ENCODE measurements at places on chromosomes 7 and 10.
A peak's percentile ranks its signal among the peaks of the same experiment; 100 is the strongest.

- no peak for DNase-seq
These were observed 28.9 kb upstream of the MRPS33 start for GRCh38 chr7:141043616-141044015.

DNA sequence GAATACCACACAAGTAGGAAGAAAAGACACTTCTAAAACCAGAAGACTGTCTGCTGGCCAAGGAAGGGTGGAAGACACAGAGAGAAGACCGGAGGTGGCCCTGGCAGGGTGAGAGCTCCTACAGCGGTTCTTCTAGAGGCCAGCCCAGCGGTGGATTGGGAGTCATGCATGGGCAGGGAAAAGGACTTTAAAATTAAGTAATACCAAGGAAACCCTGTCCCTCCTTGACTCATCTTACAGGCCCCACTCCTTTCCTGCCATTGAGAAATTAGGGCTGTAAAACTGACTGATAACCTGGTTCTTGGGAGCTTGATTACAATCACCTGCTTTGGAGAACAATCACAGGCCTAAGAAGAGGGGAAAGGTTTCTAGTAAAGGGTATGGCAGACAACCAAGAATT is 16.1 kb downstream of the CALML3 start:
- no peak for DNase-seq

GRCh38 chr7:132489776-132490237 is 86.5 kb downstream of the PLXNA4 start:
- DNase-seq = peak; percentile 95

DNA sequence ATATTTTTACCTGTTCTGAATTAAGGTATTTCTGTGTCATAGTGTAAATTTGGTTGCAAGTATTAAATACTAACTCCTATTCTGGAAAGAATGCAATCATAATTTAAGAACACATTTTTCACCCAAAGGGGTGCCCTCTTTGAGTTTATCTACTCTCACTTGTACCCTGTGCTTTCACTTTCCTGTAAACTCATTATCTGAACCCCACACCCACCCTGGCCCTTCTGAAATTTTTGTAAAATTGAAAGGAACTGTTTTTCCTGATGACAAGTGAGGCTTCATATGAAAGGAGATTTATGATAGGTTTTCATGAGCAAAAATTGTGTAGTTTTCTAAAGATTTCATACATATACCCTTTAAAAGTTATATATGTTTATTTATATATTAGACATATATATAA is 134.5 kb downstream of the WNT2 start:
- peak; percentile 75 for DNase-seq

GRCh38 chr7:96329241-96329640 is 7.3 kb upstream of the SLC25A13 start:
- no peak for DNase-seq

DNA sequence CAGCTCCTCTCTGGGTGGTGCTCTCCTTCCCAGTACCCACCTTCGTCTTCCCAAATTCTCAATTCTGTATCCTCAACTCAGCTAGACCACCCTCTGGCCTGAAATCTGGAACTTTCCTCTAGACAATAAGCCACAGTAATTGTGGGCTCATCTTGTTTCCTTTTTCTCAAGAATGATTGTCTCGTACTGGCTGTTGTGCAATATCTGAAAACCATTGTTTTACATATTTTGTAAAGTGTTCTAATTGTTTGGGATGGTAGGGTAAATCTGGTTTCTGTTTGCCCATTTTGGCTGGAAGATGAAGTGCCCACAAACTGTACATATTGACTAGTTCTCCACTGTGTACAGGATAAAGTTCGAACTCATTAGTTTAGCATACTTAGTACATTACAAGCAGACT is 11.3 kb upstream of the NOBOX start:
- no peak for DNase-seq

DNA sequence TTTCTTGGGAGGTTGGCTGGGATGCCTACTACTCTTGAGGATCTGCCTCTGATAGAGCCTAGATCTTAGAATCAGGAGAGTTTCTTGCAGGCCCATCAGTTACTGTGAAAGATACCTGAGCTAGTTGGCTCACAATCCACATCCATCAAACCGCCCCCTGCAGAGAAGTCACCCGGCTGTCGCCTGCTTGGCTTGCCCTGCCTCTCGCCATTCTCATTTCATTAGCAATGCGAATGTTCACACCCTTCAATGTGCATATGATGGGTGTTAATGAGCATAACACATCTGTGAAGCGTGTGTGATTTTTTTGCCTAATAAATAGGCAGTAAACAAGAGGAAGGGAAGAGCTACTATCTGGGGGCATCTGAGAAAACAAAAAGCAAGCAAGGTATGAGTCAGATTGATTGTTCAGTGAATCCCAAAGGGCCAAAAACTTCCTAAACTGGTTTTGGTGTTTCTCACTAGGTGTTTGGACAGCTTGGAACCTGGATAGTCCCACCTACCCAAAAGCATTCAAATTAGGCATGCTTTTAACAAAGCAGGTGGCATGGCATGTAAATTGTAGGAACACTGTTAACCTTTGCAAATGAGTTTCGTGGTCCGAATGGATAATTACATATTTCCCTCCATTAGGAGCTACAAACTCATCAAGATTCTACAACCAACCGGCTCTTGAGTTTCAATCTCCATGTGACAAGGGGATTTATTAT is 272.3 kb upstream of the C7orf33 start:
- DNase-seq = no peak

GRCh38 chr10:92356041-92356440 is 65.1 kb downstream of the MARCHF5 start:
- no peak for DNase-seq

- no peak for DNase-seq
These were observed 354.8 kb upstream of the KCND2 start for GRCh38 chr7:119918185-119918584.

DNA sequence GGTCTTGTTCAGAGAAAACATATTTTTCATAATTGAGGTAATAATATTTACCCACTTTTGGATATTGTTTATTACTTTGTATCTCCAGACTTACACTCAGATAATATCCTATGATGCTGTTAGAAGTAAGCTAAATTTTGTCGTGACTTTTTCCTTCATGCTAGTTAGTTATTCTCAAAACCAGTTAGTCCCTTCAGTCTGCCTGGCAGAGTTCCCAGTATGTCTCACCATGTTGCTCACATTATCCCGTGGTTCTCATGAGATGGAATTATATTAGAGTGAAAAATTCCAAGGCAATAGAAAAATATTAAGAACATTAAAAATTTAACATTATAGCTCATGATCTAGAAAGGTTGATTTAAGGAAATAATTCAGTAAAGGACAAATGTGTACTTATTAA is 81.5 kb upstream of the SMIM30 start:
- no peak for DNase-seq

Data from hematopoietic multipotent progenitor cell treated with erythropoietin and hydrocortisone succinate and interleukin-3 and kit ligand, for 8 days (in vitro differentiated cells).